Activated T-helper 17 cell treated with anti-CD3 and anti-CD28 coated beads, Interleukin-2, amount 50 U/mL, for 72 hours (primary cell): ENCODE measurements at places on chromosomes 6 and 20. TPM values are rescaled to one million over a fixed set of nuclear protein-coding genes. Genes with fewer than 3 reads are reported as not detected.

LAMP5 gene
- not detected for total RNA-seq

DNA sequence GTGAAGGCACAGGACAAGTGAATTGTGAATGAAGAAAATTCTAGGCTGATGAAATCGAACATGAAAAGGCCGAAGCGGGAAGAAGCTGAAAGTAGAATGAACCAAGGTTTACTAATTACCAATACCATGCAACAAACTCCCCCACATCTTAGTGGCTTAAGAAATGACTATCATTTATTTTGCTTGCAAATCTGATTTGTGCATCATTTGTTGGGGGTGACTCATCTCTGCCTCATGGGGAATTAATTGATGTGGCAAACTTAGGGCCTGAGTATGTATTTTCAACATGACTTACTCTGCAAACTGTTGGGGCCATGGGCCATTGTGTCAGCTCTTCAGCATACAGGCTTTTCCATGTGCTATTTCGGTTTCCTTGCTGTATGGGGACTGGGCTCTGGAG lies 26.8 kb downstream of the PPP1R14C start:
- peak; percentile 99 for ATAC-seq

- ATAC-seq = no peak
Observed at GRCh38 chr20:6055161-6055783, 1.4 kb upstream of the LRRN4 start.

GRCh38 chr6:30171677-30172471 lies 8.5 kb downstream of the TRIM15 start:
- peak; percentile 26 for ATAC-seq

DNA sequence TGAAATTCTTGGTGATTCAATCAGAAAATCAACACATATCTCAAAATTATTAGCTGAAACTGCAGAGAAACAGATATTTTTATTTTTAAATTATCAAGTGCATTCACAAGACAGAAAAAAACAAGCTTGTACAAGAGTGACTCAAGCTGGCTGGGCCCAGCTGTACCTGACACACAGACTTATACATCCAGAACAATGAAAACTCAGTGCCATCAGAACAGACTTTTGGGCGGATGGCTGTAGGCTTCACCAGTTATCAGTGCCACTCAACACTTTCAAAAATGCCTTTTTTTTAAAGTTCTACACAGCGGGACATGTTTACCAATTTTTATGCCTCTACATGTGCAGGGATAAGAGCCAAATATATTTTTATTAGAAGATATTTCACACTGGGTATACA lies 102.8 kb downstream of the MYB start:
- no peak for ATAC-seq

ZC2HC1B gene
- not detected for total RNA-seq

DNA sequence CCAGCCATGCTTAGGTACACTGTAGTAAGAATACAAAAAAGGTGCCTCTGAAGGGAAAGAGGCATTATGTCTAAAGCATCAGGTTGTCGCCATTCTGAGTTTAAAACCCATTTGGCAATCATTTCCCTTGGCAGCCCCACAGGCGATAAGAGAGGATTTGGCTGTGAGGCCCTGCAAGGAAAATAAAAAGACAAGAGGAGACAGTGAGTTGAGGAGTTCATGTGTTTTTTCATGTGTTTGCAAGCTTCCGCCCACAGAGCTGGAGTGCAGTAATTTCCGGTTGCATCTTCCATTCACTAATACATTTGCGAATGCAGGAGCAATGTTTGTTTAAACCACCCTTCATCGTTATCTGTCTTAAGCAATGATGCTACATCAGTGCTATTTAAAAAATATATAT lies 138.5 kb upstream of the SOX4 start:
- ATAC-seq = no peak

SLCO4A1 gene
- 53.6 TPM for total RNA-seq

GRCh38 chr20:25148982-25149846 lies 46.3 kb upstream of the ENTPD6 start:
- no peak for ATAC-seq

THBS2 gene
- not detected for total RNA-seq

DNA sequence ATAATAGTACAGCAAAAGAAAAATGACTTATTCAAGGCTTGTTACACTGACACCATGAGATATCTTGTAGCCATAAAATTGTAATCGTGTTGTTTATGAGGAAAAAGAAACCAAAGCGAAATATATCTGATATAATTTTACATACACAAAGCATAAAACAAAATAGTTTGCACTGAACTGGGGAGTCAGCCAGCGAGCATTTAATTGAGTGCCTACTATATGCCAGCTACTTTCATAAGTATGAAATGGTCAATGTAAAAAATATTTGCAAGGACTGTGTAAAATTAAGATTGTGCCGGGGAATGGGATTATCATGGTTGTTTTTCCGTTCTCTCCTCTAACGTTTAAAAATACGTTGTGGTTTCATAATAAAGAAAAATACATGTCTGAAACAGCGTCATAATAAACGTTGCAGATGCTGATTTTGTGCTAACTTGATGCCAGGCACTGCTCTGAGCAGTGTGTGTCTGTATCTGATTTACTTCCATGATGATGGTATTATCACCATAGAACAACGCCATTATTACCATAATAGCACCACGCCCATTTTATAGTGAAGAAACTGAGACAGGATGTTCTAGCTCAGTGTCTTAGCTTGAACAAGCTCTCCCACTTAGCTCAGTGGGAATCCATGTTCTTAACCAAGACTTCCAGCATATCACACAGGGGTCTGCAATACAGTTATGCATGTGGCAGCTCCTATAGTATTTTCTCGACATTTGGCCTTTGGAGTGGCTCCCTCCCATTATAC lies 144.6 kb downstream of the BCAS1 start:
- no peak for ATAC-seq

C6orf15 gene
- total RNA-seq = not detected

DNA sequence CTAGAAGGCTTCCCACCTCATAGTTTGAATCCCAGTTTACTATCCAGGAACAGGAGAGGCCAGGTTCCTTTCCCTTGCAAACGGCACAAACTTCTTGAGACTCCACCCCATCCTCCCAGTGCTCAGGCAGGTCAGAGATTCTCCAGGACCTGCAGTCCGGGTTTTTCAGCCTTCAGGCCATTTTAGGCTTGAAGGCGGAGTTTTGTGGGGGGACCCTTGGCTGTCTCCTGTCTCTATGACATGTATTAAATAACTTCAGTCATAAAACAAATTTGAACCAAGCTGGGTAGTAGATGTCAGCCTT lies 230.1 kb downstream of the NFATC2 start:
- ATAC-seq = no peak

- ATAC-seq = no peak
Observed at GRCh38 chr6:15400572-15401004, 154.7 kb downstream of the JARID2 start.

- peak; percentile 42 for ATAC-seq
Observed at GRCh38 chr6:28867086-28867409, 56.7 kb downstream of the TRIM27 start.

ETV7 gene
- total RNA-seq = 2.6 TPM

DNA sequence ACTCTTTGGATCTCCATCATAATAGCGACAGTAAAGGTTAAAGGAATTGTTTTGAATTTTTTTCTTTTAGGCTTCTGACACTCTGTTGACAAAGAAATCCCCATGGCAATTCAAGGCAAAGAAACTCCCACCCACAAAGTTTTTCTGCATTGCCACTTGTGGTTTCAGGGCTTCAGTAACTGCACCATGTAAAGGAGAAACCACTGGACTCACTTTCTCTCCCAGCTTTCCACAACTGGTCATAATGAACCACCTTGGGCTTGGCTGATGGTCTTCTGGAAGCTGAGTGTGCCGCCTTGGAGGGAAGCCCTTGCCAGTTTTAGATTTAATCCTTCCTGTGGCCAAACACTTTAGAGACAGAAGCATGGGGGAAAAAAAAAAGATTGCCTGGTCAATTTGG lies 163.1 kb downstream of the ISM1 start:
- ATAC-seq = no peak

CALHM6 gene
- 18.9 TPM for total RNA-seq

DNA sequence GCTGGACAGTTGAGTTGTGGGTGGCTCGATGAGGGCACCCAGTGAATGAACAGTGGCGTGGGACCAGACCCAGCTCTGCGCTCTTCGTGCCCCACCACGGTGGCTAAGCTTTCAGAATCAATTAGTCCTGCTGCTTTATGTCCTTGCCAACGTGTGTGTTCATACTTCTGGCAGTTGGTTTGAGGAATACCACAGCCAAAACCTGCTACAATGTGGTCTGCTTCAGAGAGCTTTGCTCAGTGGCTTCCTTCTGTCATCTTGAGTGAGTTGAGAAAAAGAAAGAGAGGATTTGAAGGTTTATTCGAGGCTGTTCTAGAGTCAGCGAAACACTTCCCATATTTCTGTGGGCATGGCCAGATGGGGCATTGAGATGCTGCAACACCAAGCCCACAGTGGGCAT lies 39.5 kb upstream of the SLC22A2 start:
- ATAC-seq = no peak

GRCh38 chr6:105804424-105804823 lies 281.7 kb upstream of the PRDM1 start:
- ATAC-seq = no peak

- ATAC-seq = no peak
Observed at GRCh38 chr20:35461620-35462019, 6.2 kb downstream of the CEP250 start.

C6orf89 gene
- total RNA-seq = 39.3 TPM

- no peak for ATAC-seq
Observed at GRCh38 chr6:80541886-80542285, 435.4 kb downstream of the BCKDHB start.

DNA sequence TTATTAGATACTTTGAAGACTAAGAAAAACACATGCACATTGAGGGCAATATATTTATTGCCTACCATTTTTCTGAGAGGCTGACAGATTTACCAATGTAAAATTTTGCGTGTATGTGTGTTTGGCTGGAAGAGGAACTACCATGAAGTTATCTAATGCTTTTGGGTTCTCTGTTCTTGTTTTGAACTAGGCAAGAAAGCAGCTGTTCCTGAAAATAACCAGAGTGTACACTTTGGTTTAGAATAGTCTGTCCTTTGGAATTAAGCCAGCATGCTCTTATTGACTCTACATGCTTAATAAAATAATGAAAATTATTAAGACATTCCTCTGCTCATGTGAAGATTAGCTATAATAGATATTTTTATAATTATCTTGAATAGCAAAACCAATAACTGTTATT lies 129.2 kb downstream of the MYB start:
- no peak for ATAC-seq

DNA sequence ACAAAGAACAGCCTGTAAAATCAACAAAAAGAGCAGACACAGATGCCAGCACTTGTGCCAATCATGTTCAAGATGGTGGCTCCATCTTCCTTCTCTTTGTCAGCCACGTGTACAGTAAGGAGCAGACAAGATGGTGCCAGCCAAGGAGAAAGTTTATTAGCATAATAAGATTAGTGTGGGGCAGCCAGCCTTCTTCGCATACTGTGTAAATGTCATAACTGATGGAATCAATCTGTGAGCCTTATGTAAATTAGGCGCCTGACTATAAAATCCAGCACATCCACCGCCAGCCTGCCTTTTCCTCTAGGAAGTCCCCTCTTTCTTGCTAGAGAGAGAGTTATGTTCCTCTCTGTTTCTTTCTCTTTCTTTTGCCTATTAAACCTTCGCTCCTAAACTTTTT lies 99.7 kb upstream of the RALGAPA2 start:
- ATAC-seq = no peak

GRCh38 chr6:150026976-150027805 lies 1.9 kb upstream of the RAET1L start:
- ATAC-seq = no peak

DNA sequence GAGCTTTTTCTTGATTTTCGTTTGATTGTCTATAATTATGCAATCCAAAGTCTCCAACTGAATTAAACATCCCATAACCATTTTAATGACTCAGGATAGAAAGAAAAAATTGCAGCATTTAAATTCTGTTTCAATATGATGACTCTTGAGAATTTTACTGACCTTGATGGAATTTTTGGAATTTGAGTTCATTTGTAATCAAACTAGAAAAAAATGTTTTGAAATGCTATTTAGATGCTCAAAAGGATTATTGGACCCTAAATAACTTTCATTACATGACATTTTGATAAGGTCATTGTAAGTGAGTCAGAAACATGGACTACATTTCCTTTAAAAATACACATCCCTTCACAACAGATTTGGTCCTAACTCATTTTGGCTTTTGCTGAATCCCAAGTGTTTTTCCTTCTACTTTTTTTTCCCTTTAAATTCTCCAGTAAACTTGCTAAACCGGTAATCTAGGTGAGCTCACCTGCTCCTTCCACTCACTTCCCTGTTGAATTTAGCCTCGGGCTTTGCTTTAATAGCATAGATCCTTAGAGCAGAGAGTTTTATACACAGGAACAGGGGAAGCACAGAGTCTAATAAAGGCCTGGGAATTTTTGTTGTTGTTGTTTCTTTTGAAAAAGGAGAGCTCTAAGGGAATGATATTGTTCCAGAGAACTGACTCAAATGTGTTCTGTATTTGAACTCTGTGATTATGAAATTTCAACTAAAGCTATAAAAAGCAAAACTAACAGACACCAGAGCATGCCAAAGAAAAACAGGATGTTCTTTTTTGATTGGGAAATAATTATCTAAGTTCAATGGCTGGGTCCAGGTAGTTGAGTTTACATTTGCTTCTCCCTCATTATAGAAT lies 1088.2 kb upstream of the CITED2 start:
- no peak for ATAC-seq

DNA sequence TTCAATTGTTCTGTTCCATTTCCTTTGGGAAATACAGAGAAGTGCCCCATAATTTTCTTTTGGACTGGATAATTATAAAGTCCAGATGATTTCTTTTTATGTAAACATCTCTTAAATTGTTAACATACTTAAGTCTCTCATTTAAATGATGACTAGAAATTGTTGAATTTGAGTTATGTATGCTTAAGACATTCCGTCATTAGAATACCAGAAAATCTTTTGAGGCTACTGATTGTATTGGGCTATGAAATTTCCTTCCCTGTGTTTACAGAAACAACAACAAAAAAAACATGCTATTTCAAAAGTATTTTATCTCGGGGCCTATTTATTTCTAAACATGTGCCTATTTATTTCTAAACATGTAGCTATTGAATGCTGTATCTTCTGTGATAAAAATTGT lies 125.4 kb downstream of the SH3BGRL2 start:
- ATAC-seq = no peak
